Naive thymus-derived CD4-positive, alpha-beta T cell (primary cell): ENCODE measurements at places on chromosomes 6 and 20. TPM values are rescaled to one million over a fixed set of nuclear protein-coding genes. Genes with fewer than 3 reads are reported as not detected.

GRCh38 chr6:30542404-30542725 is 13.9 kb downstream of the GNL1 start:
- no peaks in the 10 kb centered on the region for H3K27me3 ChIP-seq
- peak overlapping the region; percentile 67 for H3K27ac ChIP-seq
- no peak for DNase-seq
- peak overlapping the region; percentile 64 for H3K4me3 ChIP-seq
- peaks cover 26% of the 10 kb centered on the region for H3K4me1 ChIP-seq

- no peak overlapping the region for H3K27ac ChIP-seq
- no peaks in the 10 kb centered on the region for H3K36me3 ChIP-seq
- no peaks in the 10 kb centered on the region for H3K27me3 ChIP-seq
- H3K4me3 ChIP-seq, result no peak overlapping the region
- no peak for DNase-seq
These were observed 25.6 kb upstream of the SLPI start for GRCh38 chr20:45279992-45280391.

DNA sequence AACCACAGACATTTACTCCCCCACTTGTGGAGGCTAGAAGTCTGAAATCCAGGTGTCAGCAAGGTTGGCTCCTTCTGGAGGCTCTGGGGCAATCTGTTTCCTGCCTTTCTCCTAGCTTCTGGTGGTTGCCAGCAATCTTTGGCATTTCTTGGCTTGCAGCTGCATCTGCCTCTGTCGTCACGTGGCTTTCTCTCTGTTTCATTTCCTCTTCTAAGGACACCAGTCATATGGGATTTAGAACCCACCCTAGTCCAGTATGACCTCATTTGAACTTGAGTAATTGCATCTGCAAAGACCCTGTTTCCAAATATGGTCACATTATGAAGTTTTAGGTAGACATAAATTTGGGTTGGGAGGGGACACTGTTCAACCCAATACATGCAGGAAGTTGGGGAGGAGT is 56.2 kb upstream of the EPB41L1 start:
- no peak for DNase-seq
- no peak overlapping the region for H3K4me3 ChIP-seq
- H3K27ac ChIP-seq, result no peak overlapping the region

- H3K4me3 ChIP-seq, result no peak overlapping the region
- DNase-seq, result no peak
- H3K27me3 ChIP-seq, result no peaks in the 10 kb centered on the region
- no peaks in the 10 kb centered on the region for H3K4me1 ChIP-seq
- no peak overlapping the region for H3K27ac ChIP-seq
These were observed 232.7 kb downstream of the NKAIN2 start for GRCh38 chr6:124036384-124036783.

DNA sequence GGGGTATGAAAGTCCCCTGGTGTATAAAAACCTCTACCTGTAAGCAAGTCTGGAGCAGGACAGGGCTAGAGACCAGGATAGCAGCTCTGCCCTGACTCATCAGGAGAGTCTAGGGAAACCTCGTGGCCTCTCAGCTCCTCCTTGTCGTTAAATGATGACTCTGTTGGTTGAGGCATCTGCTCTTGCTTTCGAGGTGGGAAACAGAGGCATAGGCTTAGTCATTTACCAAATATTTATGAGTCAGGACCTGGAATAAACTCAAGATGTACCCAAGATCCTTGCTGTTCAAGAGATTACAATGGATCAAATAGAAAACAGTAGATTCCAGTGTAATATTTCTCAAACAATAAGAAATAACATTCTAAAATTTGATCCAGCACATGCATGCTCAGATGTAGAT is 5.5 kb downstream of the MANBAL start:
- H3K36me3 ChIP-seq, result peaks cover 13% of the 10 kb centered on the region
- H3K27ac ChIP-seq, result no peak overlapping the region
- peaks cover 12% of the 10 kb centered on the region for H3K4me1 ChIP-seq

DNA sequence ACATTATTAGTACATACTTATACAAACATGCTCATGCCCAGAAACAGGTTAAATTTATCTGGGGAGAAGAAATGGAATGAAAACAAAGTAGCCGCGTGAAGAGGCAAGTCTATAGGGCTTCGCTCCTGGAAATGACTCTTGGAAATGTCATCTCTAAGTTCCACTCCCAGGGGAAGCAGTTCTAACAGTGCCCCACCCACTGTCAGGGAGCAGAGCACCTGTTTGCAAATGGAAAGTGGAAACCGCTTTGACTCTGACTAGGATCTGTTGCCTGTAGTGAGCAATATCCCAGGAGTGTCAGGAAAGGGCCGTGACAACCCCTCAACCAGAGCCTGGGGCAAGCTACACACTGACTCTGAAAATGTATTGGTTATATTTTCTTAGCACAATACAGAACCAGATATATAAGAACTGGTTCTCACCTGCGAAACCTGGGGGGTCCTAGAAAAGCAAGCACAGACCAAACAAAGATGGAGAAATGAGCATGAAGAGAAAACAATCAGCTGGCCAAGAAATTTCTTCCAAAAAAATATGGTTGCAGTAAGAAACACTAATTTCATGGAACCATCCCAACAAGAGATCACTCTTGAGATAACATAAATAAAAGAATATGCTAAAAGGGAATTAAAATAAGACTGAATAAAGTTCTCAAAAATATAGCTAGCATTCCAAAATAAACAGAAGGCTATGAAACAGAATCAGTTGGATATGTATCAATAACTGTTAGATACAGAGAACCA is 47.5 kb upstream of the CRISP1 start:
- no peak overlapping the region for H3K4me3 ChIP-seq
- no peaks in the 10 kb centered on the region for H3K36me3 ChIP-seq
- H3K4me1 ChIP-seq, result no peaks in the 10 kb centered on the region
- H3K27me3 ChIP-seq, result no peaks in the 10 kb centered on the region
- DNase-seq, result no peak

GRCh38 chr6:32075781-32076180 is 33.4 kb downstream of the TNXB start:
- H3K27ac ChIP-seq, result no peak overlapping the region
- DNase-seq, result no peak
- no peaks in the 10 kb centered on the region for H3K36me3 ChIP-seq
- H3K27me3 ChIP-seq, result no peaks in the 10 kb centered on the region
- H3K4me1 ChIP-seq, result no peaks in the 10 kb centered on the region

DNA sequence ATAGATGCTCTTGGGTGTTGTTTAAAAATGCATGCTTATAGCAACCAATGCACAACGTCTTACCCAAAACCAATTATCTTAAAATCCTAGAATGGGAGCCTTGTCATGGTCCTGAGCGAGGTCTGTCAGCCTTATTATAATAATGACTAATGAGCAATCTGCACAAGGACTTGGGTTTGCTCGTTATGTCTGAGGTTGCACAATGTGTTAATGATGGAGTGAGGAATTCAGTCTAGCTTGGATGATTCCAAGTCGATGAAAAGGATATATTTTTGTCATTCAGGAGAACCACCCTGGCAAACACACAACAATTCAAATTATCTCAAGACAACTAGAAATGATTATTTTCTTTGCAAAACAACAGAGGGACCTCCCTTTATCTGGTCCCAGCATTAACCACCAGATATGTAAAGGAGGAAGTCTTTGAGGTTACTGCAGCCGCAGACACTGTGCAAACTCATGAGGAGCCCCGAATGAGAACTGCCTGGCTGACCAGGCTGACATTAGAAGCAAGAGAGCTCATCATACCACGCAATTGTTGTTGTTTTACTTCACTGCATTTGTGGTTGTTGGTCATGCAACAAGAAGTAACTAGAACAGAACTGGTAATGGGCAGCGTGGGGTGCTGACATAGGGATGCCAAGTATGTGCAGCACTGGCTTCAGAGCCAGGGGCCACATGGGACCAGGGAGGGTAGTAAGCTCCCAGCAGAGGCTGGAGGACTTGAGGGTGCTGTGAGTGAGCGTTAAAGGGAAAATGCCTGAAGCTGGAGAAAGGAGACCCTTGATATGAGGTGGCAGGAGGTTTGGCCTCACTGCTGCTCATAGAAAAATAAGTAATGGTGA is 488.3 kb downstream of the CDH26 start:
- H3K36me3 ChIP-seq, result no peaks in the 10 kb centered on the region
- H3K27ac ChIP-seq, result no peak overlapping the region
- no peak for DNase-seq
- no peak overlapping the region for H3K4me3 ChIP-seq
- H3K4me1 ChIP-seq, result no peaks in the 10 kb centered on the region

GRCh38 chr6:72048080-72048479 is 161.7 kb downstream of the RIMS1 start:
- no peaks in the 10 kb centered on the region for H3K4me1 ChIP-seq
- H3K27ac ChIP-seq, result no peak overlapping the region
- no peaks in the 10 kb centered on the region for H3K27me3 ChIP-seq
- no peak overlapping the region for H3K4me3 ChIP-seq

The EIF6 gene
- 35.4 TPM for total RNA-seq

The KIAA1586 gene
- 21.5 TPM for total RNA-seq

The ZSCAN31 gene
- 1.2 TPM in 2 replicates for total RNA-seq

The STX16 gene
- total RNA-seq, result 225 TPM

The GSTA2 gene
- not detected for total RNA-seq

The PI3 gene
- not detected for total RNA-seq

The MYL9 gene
- 0.29 TPM in 1 of 2 replicates, not detected in the other for total RNA-seq

The RIMS1 gene
- not detected for total RNA-seq

The CRIP3 gene
- total RNA-seq, result 4.8 TPM

The TAGAP gene
- 84.0 TPM for total RNA-seq
